ENCODE measurements at places on chromosomes 7 and 10. TPM values are rescaled to one million over a fixed set of nuclear protein-coding genes. Genes with fewer than 3 reads are reported as not detected.

- ATAC-seq = no peak
These were observed 205.3 kb downstream of the HTR7 start for GRCh38 chr10:90652519-90652918.

The FHIP2A gene
- total RNA-seq = 20.9 TPM

DNA sequence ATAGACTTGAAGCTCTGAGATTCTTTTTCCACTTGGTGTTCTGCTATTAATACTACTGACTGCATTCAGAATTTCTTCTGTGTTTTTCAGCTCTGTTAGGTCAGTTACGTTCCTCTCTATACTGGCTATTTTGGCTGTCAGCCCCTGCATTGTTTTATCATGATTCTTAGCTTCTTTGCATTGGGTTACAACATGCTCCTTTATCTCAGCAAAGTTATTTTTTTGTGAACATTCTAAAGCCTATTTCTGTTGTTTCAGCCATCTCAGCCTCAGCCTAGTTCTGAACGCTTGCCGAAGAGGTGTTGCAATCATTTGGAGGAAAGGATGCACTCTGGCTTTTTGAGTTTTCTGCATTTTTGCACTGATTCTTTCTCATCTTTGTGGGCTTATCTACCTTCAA lies 201.5 kb upstream of the GNAI1 start:
- ATAC-seq = no peak

The TMEM209 gene
- total RNA-seq = 22.3 TPM

DNA sequence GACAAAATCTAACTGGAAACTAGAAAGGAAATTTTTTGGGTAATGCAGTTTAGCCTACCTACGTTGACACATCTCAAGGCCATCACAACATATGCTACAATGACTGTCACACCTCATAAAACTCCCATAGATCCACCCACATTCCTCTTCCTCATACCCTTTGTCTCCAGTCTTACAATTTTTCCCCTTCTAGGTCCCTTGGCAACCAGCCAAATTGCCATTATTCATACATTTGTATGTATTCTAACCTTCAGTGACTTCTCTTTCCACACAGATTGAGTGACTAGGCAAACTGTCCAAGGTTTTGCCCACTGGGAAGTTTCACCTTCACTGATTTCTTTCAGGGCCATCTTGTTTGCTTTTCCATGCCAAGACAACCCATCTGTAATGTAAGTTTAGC lies 100.5 kb upstream of the TPK1 start:
- no peak for ATAC-seq

DNA sequence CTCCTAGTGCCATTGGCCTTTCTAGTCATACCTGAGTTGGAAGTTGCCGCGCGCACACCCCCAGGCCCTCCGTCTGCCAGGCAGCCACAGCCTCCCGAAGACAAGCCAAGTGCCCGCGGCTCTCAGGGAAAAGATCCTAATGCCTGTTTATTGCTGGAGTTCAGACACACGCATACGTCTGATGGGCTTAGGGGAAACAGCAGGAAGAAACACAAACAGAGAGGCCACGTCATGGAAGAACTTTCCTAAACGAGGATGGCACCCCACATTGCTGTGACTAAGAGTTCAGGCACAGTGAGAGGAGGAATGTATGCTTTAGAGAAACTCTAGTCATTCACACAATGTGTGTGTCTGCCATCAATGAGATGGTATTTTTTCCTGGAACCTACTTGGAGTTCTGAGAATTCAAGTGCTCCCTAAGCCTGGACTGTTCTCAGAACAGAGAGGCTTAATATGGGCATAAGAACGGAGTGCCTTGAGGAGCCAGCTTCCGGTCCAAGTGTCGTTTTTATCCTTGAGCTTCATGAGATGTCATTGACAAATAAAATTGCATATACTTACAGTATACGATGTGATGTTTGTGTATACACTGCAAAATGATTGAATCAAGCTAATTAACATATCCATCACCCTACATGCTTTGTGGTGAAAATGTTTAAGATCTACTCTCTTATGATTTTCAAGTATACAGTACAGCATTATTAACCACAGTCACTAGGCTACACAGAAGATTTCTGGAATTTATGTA lies 11.6 kb upstream of the RBP3 start:
- no peak for ATAC-seq

The STEAP4 gene
- 0.16 TPM for total RNA-seq

The CYP2E1 gene
- 0.33 TPM for total RNA-seq

GRCh38 chr7:96823274-96823673 lies 113.6 kb upstream of the SEM1 start:
- peak; percentile 33 for ATAC-seq

GRCh38 chr7:129671266-129671665 lies 59.7 kb downstream of the NRF1 start:
- no peak for ATAC-seq

DNA sequence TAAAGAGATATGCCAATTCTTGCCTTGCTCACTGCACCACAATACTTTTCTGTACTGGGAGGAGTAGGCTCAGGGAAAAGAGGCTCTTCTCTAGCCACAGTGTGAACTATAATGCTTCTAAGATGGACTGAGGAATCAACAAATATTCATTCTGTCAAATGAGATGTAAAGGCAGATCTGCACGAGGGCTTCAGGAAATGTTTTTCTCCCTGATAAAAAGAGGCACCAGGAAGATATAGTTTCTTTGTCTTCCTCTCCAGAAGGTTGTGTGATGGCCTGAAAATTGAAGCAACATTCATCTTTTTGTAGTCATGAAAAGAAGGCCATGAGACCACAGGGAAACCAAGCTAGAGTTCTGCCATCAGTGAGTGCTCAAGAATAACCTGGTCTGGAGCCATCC lies 79.1 kb upstream of the NME8 start:
- no peak for ATAC-seq

The TRIM50 gene
- not detected for total RNA-seq

- no peak for ATAC-seq
These were observed 523.1 kb downstream of the LRMDA start for GRCh38 chr10:75954486-75954885.

GRCh38 chr10:128016423-128017060 lies 109.6 kb downstream of the PTPRE start:
- ATAC-seq = no peak

- no peak for ATAC-seq
These were observed at the start of gene GIMAP7 for GRCh38 chr7:150514748-150515222. Gene GIMAP7 (plus strand): TSS chr7:150514872. CDS start chr7:150519975, 5,103 bp downstream.

GRCh38 chr7:104306793-104307192 lies 21.6 kb upstream of the LHFPL3 start:
- no peak for ATAC-seq

The SPDYE2B gene
- total RNA-seq = 2.0 TPM

DNA sequence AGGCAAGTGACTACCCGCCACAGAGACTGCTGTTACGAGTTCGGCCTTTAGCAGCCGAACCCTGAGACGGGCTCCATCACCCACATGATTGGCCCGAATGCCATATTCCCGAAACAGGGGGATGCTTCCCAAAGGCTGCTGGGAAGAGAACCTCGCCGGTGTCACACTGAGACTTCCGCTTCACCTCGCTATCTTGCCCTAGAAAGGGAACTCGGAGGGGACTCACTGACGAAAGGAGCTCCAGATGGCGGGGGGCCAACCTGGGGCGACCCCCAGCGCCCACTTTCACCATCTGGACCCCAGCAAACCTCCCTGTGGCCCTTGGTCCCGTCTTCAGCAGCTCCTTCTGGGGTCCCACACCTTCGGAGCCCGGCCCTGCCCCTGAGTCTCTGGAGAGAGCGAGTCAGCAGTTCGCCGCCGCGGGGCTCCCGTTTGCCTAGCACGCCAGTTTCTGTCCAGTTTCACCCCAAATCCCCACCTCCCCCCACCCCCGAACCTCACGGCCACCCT lies 529 bp downstream of the HPS1 start:
- ATAC-seq = peak; percentile 64

- no peak for ATAC-seq
These were observed 88.0 kb downstream of the PLXDC2 start for GRCh38 chr10:19904202-19904661.

- no peak for ATAC-seq
These were observed 757.3 kb downstream of the TYW1 start for GRCh38 chr7:67753891-67754290.

- ATAC-seq = no peak
These were observed 138.6 kb downstream of the ARL4A start for GRCh38 chr7:12826079-12826478.

DNA sequence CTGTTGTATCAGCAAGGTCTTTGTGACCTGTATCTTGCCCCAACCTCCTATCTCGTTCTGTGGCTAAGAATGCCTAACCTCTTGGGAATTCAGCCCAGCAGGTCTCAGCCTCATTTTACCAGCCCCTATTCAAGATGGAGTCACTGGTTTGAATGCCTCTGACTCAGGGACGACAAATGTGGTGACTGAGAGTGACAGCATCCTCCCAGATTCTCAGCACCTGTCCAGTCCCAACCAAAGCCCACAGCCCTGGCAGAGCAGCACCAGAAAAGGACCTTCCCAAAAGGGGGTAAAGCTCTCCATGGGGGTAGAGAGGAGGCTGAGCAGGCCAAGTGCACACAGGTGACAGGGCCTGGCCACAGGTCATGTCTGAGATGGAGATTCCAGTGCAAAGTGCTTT lies 35.4 kb upstream of the GPAM start:
- ATAC-seq = no peak

DNA sequence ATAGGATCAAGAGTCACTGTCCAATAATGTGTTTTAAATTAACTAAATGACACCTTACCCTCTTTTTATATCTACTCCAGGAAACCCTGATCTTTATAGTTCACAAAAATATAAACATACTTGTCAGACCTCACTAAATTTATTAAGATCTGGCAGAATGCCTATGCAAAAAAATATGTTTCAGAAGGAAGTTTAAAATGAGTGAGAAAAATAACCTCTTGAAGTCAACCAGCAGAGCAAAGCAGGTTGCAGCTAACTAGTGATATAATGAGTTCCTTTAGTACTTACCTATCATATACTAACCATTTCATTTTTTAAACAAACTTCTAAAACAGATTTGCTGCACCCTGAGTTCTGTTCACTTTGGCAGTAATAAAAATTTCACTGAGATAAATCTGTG lies 14.0 kb upstream of the HGF start:
- ATAC-seq = no peak

DNA sequence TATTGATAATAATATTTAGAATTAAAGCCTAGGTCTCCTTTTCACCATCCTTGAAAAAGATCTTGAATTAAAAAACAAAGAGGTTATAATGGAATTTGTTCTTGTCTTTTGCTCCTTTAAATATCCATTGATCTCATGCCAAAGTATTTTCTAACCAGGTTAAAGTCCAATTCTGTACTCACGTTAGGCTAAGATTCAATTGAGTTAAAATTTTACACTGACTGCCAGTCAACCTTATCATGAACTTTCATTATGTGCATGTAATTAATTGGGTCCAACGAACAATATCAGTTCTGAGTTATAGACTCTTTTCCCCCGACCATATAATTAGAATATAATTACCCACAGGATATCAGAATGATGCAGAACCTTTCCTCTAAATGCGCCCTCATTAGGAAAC lies 266.6 kb downstream of the DGKB start:
- ATAC-seq = no peak

- ATAC-seq = no peak
These were observed 119.1 kb upstream of the WDR11 start for GRCh38 chr10:120732067-120732466.

The CPEB3 gene
- total RNA-seq = 12.8 TPM

The AVL9 gene
- 32.4 TPM for total RNA-seq

- no peak for ATAC-seq
These were observed 101.9 kb upstream of the LRRN3 start for GRCh38 chr7:110988890-110989501.

GRCh38 chr10:77526868-77527617 lies 110.6 kb downstream of the KCNMA1 start:
- ATAC-seq = peak; percentile 31

The OR2A42 gene
- 0.15 TPM for total RNA-seq

The TIMM23B gene
- total RNA-seq = 14.8 TPM

All from motor neuron (in vitro differentiated cells).